Psoas muscle (tissue), 8 donors: ENCODE measurements at places on chromosomes 5 and 9. TPM values are rescaled to one million over a fixed set of nuclear protein-coding genes. Genes with fewer than 3 reads are reported as not detected.

The HTR1A gene
- not detected for total RNA-seq

GRCh38 chr5:158720281-158720680 lies 379.4 kb downstream of the EBF1 start:
- no peak overlapping the region for H3K4me3 ChIP-seq
- no peak for DNase-seq
- no peak overlapping the region for H3K27ac ChIP-seq
- no peaks in the 10 kb centered on the region for H3K27me3 ChIP-seq
- no peaks in the 10 kb centered on the region for H3K4me1 ChIP-seq

- H3K4me1 ChIP-seq, result no peaks in the 10 kb centered on the region
- H3K36me3 ChIP-seq, result no peaks in the 10 kb centered on the region
- no peaks in the 10 kb centered on the region for H3K27me3 ChIP-seq
- H3K4me3 ChIP-seq, result no peak overlapping the region
- no peak for DNase-seq
Measured at GRCh38 chr9:71824257-71824656, 55.9 kb upstream of the CEMIP2 start.

The NKD2 gene
- 0.59 TPM for total RNA-seq
